ENCODE measurements at places on chromosomes 1 and 21.

DNA sequence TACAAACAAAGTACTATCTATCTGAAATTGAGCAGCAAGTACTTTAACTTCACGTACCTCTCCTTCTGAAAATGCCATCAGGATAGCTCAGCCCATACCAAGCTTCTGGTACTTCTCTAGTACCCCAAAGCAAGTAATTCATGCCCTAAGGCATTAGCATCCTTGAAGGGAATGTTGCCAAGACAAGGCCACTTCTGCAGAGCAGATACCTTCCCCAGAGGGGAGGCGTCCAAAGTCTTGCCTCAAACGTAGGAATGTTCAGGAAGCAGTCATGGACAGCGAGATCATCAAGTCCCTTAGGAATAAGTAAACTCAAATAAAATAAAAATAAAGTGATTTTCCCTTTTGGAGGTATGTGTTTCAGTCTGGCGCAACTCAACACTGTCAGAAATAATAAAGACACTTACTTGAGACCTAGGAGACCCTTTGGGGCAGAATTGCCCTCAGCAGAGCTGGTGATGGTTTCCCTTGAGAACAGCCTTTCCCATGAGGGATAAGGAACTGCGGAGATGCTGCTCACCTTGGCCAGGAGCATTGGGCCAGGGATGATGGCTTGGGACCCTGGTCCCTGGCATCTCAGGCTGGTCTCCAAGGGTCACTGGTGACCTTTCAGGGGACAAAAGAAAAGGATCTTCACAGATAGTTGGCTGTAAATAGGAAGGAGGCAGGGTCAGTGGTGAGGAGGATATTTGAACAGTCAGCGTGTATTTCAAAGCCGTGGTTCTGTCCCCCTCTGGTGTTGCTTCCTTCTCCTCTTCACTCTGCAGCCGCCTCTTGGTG lies 522.9 kb downstream of the KIF26B start:
- DNase-seq = no peak

DNA sequence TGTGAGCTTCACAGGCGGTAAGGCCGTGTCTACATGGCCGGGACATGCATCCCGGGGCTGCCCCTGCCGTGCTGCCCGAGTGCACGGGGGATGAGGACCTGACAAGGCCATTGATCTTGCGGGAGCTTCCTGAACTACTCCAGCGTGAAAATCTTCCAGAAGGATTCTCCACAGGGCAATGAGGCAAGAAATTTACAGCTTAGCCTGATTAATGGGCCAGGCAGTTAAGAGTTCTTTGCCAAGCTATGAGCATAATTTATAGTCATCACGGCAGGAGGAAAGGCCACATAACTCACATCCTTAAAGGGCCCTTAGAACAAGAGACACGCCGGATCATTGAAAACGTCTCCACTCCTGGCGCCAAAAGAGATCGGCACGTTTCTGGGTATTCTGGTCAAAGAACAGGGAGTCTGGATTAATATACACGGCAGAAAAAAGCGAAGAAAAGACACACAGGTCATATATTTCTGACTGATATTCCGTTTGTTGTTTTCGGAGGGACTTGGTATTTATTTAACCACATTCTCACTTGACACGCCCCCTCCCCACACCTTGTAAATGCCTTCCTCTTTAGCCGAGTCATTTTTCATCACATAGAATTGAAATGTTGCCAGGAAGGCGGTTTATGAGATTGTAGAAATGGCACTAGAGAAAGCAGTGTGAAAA lies 180.5 kb downstream of the DYRK1A start:
- no peak for DNase-seq

DNA sequence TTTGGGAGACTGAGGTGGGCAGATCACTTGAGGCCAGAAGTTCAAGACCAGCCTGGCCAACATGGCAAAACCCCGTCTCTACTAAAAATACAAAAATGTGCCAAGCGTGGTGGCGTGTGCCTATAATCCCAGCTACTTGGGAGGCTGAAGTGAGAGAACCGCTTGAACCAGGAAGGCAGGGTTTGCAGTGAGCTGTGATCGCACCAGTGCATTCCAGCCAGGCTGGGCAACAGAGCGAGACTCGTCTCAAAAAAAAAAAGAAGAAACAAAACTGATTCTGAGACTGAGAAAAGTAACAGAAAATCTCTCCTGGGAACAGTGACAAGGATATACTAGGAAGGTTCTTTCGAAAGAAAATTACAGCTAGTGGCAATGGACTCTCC lies 20.9 kb downstream of the USP48 start:
- no peak for DNase-seq

DNA sequence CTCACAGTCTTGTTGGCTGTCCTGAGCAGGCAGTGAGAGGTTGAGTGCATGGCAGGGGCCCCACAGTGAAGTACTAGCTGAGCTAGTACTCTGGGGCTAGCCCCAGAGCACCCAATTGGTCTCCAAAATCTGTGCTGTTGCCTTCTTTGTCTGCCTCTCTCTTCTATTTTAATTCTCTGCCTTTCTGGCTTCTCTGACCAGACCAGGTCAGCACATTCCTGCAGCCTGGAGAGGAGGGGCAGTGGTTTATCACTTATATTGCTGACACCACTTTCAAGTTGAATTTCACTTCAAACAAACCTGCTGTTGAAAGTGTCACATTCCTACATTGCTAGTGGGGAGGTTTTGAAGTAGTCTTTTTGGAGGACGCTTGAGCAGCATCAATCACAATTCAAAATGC lies 628.7 kb downstream of the PTPRU start:
- no peak for DNase-seq

DNA sequence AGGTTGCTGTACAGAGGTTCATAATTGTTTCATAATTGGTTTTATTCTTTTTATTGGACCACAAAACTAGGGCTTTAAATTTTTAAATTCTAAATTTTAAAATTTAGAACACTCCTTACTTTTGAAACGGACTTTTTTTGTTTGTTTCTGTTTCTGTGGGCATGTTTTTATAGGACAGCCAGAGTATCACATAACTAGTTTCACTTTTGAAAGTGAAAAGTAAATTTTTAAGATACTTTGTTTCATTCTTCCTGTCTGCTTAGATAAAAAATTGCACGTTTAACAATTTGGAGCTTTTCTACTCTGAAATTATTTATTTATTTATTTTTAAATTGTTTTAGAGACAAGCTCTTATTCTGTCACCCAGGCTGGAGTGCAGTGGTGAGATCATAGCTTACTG lies 29.7 kb downstream of the MDM4 start:
- no peak for DNase-seq

DNA sequence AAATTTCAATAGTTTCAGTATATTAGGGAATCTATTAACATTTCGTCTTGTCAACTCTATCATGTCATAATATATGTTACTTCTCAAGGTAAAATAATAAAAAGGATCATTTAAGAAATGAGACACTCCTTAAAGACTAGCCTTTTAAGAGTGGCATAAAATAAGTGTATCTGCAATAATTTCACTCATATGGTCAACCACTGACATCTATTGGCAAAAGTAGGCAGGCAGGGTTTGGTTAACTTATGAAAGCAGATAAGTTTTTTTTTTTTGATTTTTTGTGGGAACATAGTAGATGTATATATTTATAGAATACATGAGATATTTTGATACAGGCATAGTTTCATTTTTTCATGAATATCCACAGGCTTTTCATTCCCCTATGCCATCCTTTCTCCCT lies 5.5 kb upstream of the RGS21 start:
- no peak for DNase-seq

GRCh38 chr1:93723110-93723509 lies 41.5 kb upstream of the BCAR3 start:
- no peak for DNase-seq

DNA sequence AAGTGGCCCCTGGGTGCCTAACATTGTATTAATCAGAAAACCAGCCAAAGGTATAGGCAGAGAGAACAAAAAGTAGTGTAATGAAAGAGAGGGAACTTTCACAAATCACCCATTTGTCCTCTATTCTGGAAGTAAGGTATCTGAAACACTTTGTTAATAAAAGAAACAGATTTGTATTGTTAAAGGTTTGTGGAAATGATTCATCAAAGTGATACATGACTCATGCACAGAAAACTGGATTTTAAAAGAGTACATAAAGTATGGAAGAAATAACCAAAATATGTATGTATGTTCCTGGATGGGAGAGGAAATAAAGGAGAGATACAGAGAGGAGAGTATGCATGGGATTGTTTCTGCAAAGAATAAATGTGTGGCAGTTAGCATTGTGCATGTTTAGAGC lies 126.8 kb downstream of the RGS21 start:
- DNase-seq = no peak

DNA sequence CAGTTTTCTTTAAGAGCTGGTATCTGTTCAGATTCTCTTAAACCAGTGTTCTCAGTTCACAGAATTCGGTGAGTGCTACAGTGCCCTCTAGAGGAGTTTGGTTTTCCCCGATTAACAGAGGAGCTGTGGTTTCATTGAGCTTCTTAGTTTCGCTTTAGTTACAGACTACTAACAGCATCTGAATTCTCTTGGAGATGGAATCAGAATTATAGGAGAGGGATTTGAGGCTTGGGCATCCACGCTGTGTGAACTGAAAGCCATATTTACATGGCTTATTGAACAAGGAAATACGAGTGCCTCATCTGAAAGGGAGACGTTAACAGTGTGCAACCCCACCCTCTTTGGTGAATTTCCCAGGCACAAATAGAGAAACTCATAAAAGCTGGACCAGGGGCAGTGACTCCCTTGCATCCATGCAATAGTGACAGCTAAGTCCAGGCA lies 202.0 kb downstream of the USH2A start:
- DNase-seq = no peak

DNA sequence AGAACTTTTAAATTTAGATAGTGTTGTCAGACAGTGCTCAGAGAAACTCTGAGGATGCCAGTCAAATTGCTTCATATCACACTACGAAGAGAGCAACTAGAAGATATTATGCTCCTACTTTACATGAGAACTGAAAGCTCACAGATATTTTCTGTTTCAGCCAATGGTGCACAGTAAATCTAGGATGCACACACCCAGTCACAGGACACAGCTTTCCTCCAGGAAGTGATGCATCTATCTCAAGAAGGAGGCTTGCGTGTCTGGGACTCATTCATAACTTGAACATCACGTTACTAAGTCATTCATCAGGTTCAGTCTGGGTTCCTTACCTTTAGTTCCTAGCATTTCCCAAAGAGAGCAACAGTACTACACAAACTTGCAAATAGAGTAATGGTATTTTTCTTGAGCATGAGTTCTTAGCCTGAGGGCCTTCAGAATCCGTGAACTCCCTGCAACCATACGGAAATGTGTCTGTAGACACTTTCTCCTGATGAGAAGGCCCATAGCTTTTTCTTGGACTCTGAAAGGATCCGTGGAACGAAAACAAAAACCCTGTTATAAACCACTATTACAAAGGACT lies 12.2 kb downstream of the ZNF697 start:
- DNase-seq = no peak

- no peak for DNase-seq
Observed at GRCh38 chr1:207645635-207646081, 725 bp downstream of the CR1L start.

DNA sequence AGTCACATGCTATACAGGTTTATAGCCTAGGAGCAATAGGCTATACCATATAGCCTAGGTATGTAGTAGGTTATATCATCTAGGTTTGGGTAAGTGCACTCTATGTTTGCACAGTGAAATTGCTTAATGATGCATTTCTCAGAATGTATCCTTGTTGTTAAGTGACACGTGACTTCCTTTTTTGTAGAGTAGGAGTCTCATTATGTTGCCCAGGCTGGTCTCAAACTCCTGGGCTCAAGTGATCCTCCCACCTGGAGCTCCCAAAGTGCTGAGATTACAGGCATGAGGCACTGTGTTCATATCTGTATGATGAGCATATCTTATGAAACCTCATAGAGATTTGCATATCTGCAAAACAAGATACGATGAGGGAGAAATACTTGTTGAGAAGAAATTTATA lies 13.8 kb upstream of the ABCB10 start:
- no peak for DNase-seq

Measured in activated CD4-positive, CD25-positive, alpha-beta regulatory T cell (primary cell).